ENCODE measurements at places on chromosomes 5 and 9.

DNA sequence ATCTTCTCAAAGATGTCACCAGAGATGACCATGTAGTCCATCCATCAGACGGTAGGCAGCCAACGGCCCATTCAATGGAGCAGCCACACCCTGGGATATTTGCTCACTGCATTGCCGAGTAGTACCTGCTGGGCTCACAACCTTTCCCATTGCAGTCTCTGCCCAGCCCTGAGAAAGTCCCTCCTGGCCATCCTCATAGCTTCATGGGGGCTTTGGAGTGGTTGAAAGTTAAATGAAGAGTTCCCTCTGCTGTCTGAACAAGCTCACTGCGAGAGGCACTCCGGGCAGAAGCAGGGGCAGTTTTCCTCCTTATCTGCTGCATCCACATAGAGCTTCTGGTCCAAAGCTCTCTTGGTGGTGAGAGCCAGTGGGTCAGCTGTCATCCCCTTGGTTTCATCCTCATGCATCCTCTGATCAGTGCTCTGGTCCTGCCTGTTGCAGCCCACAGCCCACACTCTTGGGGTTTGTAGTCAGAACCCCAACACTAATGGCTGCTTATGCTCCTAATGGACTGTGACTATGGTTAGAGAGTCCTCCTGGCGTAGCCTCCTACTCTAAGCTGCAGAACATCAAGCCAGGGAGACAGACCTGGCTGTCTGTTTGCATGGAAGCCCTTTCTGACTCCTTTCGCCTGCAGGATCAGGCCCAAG, 23.3 kb downstream of the TNFSF8 start:
- no peak overlapping the region for H3K27ac ChIP-seq
- H3K4me3 ChIP-seq, result no peak overlapping the region
- H3K36me3 ChIP-seq, result no peaks in the 10 kb centered on the region
- DNase-seq, result no peak

DNA sequence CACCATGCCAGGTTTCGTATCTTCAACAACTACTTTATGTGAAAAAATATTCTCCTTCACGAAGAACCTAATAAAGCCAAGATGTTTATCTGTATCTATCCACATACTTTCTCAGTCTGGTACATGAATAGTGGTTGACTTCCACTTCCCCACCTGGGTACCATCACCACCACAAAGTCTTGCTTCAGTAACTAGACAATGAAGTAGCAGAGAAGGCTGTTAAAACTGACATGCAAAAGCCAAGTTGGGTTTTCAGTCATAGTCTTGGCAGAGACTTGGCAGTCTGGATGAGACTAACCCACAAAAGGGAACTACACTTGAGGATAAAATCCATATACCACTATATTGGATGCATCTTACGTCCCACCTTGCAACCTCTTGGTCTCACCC, 5.0 kb downstream of the P4HA2 start:
- no peaks in the 10 kb centered on the region for H3K27me3 ChIP-seq
- peaks cover 12% of the 10 kb centered on the region for H3K4me1 ChIP-seq
- H3K4me3 ChIP-seq, result no peak overlapping the region
- DNase-seq, result no peak
- H3K36me3 ChIP-seq, result no peaks in the 10 kb centered on the region

DNA sequence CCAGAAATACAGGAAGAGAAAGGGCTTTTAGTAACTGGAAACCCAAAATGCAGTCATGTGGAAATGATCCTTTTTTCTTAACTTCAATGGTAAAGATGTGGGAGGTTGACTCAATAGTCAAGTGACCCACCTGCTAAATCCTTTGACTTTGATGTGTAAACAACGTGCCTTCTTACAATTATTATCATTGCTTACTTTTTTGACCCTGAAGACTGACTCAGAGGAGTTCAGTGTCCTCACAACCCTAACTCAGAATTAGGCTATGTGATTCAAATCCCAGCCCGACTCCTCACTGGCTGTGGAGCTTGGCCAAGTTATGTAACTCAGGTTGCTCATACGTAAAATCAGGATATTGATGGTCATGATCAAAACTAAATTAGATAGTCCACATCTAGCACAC, 27.9 kb downstream of the ANXA1 start:
- no peak overlapping the region for H3K4me3 ChIP-seq
- no peaks in the 10 kb centered on the region for H3K4me1 ChIP-seq
- H3K27me3 ChIP-seq, result no peaks in the 10 kb centered on the region

- no peaks in the 10 kb centered on the region for H3K4me1 ChIP-seq
- H3K4me3 ChIP-seq, result no peak overlapping the region
- H3K27ac ChIP-seq, result peak overlapping the region; percentile 16
- H3K27me3 ChIP-seq, result no peaks in the 10 kb centered on the region
- DNase-seq, result no peak
Measured at GRCh38 chr5:140141241-140141640, 15.5 kb downstream of the IGIP start.

- H3K36me3 ChIP-seq, result no peaks in the 10 kb centered on the region
- no peak overlapping the region for H3K4me3 ChIP-seq
- H3K4me1 ChIP-seq, result no peaks in the 10 kb centered on the region
- H3K27me3 ChIP-seq, result no peaks in the 10 kb centered on the region
- no peak for DNase-seq
Measured at GRCh38 chr9:23551311-23551721, 274.7 kb downstream of the ELAVL2 start.

- DNase-seq, result no peak
- no peaks in the 10 kb centered on the region for H3K4me1 ChIP-seq
- H3K27ac ChIP-seq, result peak overlapping the region; percentile 28
- H3K27me3 ChIP-seq, result no peaks in the 10 kb centered on the region
Measured at GRCh38 chr9:116476935-116477381, 210.1 kb upstream of the TRIM32 start.

- H3K4me3 ChIP-seq, result no peak overlapping the region
- no peak for DNase-seq
- H3K36me3 ChIP-seq, result no peaks in the 10 kb centered on the region
- H3K4me1 ChIP-seq, result no peaks in the 10 kb centered on the region
- no peak overlapping the region for H3K27ac ChIP-seq
Measured at GRCh38 chr9:111700776-111701175, 39.4 kb downstream of the GNG10 start.

- no peaks in the 10 kb centered on the region for H3K4me1 ChIP-seq
- no peak overlapping the region for H3K4me3 ChIP-seq
- no peaks in the 10 kb centered on the region for H3K27me3 ChIP-seq
- no peaks in the 10 kb centered on the region for H3K36me3 ChIP-seq
- H3K27ac ChIP-seq, result no peak overlapping the region
Measured at GRCh38 chr9:127319366-127320114, 55.0 kb downstream of the GARNL3 start.

DNA sequence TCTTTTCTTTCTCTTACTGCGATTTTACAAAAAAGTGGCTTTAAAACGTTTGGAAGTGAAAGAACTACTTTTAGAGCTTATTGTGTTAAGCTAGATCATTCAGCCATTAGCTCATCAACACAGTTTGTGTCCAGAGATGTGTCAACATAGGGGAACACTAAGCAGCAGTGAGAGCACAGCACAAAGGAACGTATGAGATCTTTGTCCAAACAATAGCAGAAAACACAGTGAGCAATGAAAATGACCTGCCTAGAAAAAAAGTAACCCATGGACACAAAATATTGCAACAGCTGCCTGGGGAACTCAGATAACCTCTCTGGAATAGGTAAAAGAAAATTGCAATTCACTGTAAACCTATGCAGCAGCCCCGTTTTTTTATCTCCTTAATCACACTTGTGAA, 372.5 kb downstream of the ARHGEF28 start:
- DNase-seq, result no peak
- no peaks in the 10 kb centered on the region for H3K36me3 ChIP-seq
- H3K27ac ChIP-seq, result peak overlapping the region; percentile 48
- H3K27me3 ChIP-seq, result no peaks in the 10 kb centered on the region
- no peaks in the 10 kb centered on the region for H3K4me1 ChIP-seq
- H3K4me3 ChIP-seq, result no peak overlapping the region

DNA sequence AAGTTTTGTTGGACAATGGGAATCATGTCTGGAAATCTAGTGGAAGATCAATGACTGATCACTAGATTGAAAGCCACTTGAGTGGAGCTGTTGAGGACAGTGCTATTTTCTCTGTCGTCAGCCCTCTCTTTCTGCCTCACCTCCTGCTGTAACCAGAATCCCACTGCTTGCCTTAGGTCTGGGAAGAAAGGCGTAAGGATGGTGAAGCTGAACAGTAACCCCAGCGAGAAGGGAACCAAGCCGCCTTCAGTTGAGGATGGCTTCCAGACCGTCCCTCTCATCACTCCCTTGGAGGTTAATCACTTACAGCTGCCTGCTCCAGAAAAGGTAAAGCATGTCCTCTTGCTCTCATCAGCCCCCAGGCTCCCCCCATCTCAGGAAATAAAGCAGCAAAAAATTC, 1.1 kb downstream of the NSG2 start:
- H3K36me3 ChIP-seq, result no peaks in the 10 kb centered on the region
- H3K4me3 ChIP-seq, result no peak overlapping the region
- H3K4me1 ChIP-seq, result no peaks in the 10 kb centered on the region
- no peak overlapping the region for H3K27ac ChIP-seq

DNA sequence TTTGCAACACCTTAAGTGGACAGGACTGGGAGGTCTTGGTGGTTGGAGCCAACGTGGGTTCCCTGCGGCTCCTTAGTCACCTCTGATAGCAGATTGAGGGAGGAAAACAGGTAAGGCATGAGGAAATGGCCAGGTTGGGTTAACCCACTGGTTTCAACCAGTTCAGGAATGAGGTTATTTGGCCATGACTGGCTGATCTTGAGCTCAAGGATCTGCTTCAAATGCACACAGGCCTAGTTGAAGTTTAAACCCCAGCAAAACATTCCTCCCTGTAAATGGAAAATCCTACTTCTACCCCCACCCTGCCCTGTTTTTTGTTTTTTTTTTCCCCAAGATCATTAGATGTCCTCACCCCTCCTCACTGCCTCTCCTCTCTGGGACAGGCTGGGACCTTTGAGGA, 3.2 kb upstream of the NUP214 start:
- DNase-seq, result no peak
- H3K36me3 ChIP-seq, result no peaks in the 10 kb centered on the region
- peaks cover 11% of the 10 kb centered on the region for H3K4me1 ChIP-seq
- no peak overlapping the region for H3K4me3 ChIP-seq
- H3K27me3 ChIP-seq, result no peaks in the 10 kb centered on the region

DNA sequence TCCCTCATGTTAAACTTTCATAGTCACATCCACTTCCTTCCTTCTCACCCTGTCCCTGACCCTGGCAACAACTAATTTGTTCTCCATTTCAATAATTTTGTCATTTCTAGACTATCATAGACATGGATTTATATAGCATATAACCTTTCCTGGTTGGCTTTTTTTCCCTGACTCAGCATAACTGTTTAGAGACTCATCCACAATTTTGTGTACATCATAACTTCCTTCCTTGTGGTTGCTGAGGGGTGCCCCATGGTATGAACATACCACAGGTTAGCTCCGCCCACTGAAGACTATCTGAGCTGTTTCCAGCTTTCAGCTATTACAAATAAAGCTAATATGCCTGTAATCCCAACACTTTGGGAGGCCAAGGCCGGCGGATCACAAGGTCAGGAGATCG, 137.3 kb downstream of the PHF2 start:
- H3K4me3 ChIP-seq, result no peak overlapping the region
- DNase-seq, result no peak
- H3K4me1 ChIP-seq, result no peaks in the 10 kb centered on the region
- H3K36me3 ChIP-seq, result no peaks in the 10 kb centered on the region

DNA sequence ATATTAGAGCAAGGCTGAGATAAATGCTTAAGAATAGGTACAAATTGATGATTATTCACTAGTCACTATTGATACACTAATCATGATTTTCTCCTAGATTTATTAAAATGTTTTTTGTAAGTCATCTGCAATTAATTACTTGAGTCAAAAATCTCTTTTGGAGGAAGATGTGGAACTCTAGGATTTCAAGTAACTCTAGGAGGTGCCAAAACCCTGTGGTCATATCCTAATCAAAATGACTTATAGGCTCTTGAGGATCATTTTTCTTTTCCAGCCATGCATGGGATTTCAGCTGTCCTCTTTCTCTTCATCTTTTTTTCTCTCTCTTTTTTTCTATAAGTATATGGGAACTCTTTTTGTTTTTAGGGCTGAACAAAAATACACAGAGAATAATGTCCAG, 141.8 kb upstream of the CD180 start:
- DNase-seq, result no peak
- no peak overlapping the region for H3K4me3 ChIP-seq
- no peaks in the 10 kb centered on the region for H3K27me3 ChIP-seq
- no peaks in the 10 kb centered on the region for H3K4me1 ChIP-seq
- no peak overlapping the region for H3K27ac ChIP-seq
- H3K36me3 ChIP-seq, result no peaks in the 10 kb centered on the region

DNA sequence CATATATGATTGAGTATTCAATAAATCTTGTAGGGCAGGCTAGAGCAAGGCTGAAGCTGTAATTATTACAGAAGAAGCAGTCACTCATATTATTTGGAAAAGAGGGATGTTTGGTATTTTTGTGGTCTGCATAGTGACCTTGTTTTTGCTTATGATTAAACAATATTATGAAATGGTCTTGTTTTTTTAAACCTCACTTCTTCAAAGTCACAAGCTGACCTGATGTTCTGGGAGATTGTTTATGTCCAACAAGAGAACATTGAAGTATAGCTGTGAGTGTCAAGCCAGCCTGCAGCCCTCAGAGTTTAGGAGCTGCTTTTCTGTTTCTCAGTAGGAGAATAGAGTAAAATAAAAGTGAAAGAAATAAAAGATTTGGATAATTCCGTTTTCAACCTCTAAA, 342.2 kb downstream of the LRRC70 start:
- H3K36me3 ChIP-seq, result no peaks in the 10 kb centered on the region
- no peak for DNase-seq
- no peak overlapping the region for H3K4me3 ChIP-seq
- no peaks in the 10 kb centered on the region for H3K27me3 ChIP-seq
- H3K27ac ChIP-seq, result no peak overlapping the region
- H3K4me1 ChIP-seq, result no peaks in the 10 kb centered on the region

DNA sequence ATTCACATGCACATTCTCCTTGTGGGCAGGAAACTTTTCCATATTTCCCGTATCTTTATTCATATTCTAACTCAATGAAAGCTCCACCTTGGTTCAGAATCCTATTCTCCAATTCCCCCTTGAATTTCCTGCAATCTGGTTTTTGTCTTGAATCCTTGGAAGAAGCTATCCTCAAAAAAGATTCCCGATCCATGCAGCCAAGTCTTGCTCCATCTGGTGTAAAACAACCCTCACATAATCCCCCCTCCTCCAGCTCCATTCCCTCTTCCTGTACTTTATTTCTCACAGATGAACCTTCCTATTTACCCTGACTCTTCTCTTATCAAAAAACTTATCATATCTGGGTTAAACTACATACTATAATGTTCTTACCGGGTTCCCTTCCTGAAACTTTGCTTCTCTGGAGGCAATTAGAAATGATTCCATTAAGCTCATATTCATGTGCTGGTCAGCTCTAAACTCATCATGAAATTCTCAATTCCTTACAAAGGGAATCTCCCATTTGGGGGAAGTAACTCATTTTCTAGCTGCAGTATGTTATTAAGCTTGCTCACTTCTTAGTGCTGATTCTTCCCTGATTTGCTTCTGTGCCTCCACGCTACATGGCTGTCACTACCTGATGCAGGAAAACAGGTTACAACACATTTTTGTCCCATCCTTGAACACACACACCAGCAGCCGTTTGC, 81.7 kb downstream of the GNAQ start:
- H3K27ac ChIP-seq, result no peak overlapping the region
- H3K36me3 ChIP-seq, result no peaks in the 10 kb centered on the region
- peaks cover 14% of the 10 kb centered on the region for H3K4me1 ChIP-seq
- H3K27me3 ChIP-seq, result no peaks in the 10 kb centered on the region
- no peak overlapping the region for H3K4me3 ChIP-seq

- H3K27ac ChIP-seq, result no peak overlapping the region
- no peaks in the 10 kb centered on the region for H3K4me1 ChIP-seq
- H3K4me3 ChIP-seq, result no peak overlapping the region
- H3K27me3 ChIP-seq, result no peaks in the 10 kb centered on the region
- no peaks in the 10 kb centered on the region for H3K36me3 ChIP-seq
Measured at GRCh38 chr5:79577693-79578092, 34.5 kb upstream of the TENT2 start.
